ENCODE measurements at places on chromosomes 4 and X.

- DNase-seq = no peak
Measured at GRCh38 chrX:21955403-21956189, 15.1 kb downstream of the SMS start.

DNA sequence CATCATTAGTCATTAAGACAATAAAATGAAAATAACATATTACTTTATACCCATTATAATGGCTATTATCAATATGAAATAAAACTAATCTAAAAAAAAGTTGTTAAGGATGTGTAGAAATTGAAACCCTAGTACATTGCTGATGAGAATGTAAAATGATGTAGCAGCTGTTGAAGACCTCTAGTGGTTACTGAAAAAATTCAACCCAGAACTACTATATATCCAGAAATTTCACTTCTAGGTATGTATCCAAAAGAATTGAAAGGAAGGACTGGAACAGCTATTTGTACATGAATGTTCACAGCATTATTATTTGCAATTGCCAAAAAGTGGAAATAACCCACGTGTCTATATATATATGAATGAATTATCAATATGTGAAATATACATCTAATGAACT, 180.3 kb upstream of the KLHL4 start:
- DNase-seq = no peak

GRCh38 chr4:70802928-70803580, 36.6 kb downstream of the GRSF1 start:
- DNase-seq = no peak

GRCh38 chrX:129768586-129769466, 10.9 kb upstream of the SASH3 start:
- DNase-seq = no peak

DNA sequence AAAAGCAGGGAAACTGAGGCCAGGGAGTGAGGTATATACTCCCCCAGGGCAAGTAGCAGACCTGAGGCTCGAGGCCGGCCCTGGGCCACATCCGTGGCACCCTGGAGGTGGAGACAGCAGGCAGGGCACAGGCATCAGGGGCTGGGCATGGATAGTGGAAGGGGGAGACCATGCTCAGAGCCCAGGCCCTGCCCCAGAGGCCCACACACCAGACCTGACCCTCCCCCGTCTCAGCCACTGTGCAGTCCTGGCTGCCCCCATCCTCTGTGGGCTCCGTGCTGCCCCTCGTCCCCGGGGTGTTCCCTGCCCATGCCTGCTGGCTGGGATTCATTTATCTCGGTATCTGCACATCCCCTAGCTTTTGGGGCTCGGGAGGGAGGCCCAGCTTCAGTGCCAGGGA, 103.1 kb upstream of the NKX1-1 start:
- DNase-seq = peak; percentile 58

GRCh38 chrX:136725441-136726104, 55.2 kb downstream of the ARHGEF6 start:
- DNase-seq = peak; percentile 63

- DNase-seq = no peak
Measured at GRCh38 chrX:70444326-70444945, at the start of gene DLG3. Gene DLG3, plus strand, starts transcription at chrX:70444835. Its CDS starts 367 bp downstream, at chrX:70445202.

GRCh38 chrX:110123331-110123782, 120.4 kb downstream of the TMEM164 start:
- no peak for DNase-seq

GRCh38 chrX:41412261-41413081, 34.7 kb upstream of the NYX start:
- DNase-seq = no peak

GRCh38 chrX:26918631-26919030, 544.5 kb downstream of the PPP4R3C start:
- DNase-seq = no peak

GRCh38 chr4:71498002-71498401, 159.2 kb downstream of the SLC4A4 start:
- no peak for DNase-seq

DNA sequence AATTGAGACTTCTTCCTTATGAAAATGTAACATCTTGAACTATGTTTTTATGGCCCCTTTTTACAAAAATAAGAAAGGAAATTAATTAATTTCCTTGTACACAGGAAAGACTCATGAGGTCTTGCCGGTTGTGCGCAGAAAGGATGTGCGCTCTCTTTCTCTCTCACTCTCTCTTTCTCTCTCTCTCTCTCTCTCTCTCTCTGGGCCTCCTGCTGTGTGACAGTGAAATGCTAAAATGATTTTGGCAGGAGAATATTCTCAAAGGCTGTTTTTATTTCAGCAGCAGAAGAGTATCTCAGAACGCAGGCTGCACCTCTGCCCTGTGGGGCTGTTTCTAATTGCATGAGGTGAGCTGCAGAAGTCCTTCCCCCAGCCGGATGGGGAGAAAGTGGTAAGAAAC, 349.0 kb downstream of the MID1IP1 start:
- no peak for DNase-seq

- DNase-seq = no peak
Measured at GRCh38 chr4:37892641-37893040, 1.8 kb downstream of the TBC1D1 start.

- DNase-seq = no peak
Measured at GRCh38 chr4:35087218-35087617, 1157.1 kb downstream of the ARAP2 start.

DNA sequence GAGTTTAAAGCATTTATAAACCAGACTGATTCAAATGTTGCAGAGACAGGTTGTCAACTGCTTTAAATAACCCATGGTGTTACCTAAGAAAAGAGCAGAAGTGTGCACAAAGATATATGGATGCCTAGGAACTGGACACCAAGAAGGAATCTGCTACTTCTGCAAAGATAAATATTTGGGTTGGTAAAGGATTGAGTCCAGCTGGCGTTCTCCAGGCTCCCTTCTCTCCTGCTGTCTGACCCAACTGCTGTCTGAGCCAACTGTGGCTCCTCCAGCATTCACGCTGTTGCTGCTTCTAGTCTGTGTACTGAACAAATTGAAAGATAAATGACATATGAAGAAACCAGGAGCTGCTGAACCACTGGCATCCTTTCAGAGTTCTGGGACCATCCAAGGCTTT, 1167.8 kb upstream of the PRKX start:
- DNase-seq = no peak

- DNase-seq = no peak
Measured at GRCh38 chr4:54961357-54961975, 163.9 kb downstream of the KDR start.

GRCh38 chr4:114265342-114265741, 285.9 kb upstream of the ARSJ start:
- DNase-seq = no peak

- no peak for DNase-seq
Measured at GRCh38 chr4:42482516-42483327, 85.4 kb downstream of the SHISA3 start.

DNA sequence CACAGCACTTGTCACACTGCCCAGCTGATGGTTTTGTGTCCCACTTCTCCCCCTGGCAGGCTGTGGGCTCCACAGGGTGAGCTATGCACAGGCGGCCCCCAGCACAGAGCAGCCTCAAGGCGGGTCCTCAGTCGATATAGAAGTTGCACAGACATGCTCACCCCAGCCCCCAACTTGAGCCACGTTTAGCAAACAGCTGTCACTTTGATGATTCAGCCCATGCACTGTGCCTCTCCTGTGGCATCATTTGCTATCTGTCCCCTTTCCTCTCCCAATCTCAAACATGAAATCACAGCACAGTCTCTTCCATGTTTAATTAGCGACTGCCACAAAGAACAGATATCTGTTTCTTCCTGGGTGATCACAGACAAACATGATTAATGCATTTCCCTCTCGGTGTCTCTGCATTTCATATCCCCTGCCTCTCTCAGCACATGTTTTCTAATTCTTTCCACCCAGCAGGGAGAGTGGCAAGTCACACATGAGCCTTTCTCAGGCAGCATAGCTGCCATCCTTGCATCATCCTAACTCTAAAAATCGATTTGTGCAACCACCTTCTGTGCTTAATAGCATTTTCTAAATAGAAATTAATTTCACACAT, 204.9 kb downstream of the EVC2 start:
- no peak for DNase-seq

DNA sequence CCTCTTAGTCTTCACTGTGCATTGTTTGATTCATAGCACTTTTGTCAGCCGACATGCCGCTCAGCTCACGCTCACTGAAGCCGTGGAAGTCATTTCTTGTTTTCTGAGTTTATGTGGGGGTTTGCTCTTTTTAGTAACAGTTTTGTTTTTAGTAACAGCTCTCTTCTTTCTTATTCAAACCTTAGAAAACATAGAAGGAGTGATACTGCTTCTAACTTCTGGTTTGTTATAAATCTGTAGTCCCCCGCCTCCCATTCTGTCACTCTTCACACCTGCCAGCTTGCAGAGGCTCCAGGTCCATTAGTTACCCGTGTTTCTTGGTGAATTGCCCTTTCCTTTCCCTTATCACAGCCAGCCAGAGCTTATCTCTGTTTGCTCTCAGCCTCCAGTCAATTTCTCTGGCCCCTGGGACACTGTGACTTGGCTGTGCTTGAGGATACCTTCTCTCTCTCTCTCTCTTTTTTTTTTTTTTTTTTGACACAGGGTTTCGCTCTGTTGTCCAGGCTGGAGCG, 50.5 kb downstream of the GRK4 start:
- DNase-seq = no peak

DNA sequence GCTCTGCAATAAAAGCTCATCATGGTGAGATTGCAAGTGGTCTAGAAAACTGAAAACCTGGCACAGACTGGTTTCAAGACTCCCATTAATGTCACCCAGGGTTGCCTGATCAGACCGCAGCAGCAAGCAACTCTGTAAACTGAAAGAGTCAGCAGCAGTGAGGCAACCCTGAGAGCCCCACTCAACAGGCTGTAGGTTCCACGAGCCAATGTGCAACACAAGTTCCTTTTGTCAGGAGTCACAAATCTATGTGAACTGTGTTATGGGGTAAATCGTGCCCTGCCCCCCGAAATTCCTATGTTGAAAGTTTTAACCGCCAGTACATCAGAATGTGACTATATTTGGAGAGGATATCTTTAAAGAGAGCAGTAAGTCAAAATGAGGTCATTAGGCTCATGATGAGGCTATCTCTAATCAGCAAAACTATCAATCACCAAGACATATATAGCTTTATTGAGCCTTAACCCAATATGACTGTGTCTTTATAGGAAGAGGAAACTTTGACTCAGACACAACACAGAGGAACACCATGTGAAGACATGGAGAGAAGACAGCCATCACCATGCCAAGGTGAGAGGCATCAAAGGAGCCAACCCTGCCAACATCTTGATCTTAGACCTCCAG, 94.0 kb downstream of the FBXO8 start:
- no peak for DNase-seq

DNA sequence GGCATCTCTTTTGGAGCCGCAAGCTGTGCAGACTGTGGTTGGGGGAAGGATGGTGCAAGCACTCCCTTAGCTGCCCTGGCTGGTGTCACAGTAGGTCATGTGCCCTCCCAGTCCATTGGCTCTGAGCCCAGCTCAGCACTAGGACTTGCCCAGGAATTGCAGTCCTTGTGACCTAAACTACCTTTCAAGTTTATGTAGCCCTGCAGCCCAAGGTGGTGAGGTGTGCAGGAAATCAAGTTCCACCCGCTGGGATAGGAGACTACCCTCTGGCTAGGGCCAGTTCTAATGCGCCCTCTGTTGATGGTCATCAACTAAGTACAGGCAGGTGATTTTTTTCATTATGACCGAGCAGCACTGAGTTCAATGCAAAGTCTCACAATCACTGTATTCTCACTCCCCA, 335.2 kb downstream of the UBE2NL start:
- no peak for DNase-seq

DNA sequence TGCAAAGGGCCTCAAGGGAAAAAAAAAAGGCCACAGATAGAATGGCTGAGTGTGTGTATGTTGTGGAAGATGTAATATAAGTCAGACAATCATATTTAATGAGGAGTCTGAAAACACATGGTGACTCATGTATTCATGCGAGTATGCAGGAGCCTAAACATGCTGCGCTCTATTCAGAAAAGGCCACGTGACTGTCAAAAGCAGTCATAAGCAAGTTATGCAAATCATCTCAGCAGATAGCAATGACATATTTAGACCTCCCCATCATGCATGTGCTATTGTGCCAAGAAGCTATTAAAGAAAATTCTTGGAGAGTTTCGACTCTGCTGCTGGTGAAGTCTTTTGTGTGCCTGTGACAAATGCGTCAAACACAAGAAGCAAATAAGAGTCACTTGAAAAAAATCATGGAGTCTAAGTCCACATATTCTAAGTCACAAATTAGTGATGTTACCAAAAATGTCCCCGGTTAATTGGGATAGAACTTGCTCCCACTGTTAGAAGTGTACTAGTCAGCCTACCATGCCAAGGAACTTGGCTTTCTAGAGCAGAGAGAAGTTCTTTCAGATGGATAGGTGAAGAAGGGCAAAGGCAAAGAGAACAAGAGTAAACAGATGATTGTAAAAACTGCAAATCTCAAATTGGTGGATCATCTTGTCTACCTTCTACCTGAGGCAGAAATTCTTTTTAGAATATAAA, 5.0 kb downstream of the LNX1 start:
- no peak for DNase-seq

DNA sequence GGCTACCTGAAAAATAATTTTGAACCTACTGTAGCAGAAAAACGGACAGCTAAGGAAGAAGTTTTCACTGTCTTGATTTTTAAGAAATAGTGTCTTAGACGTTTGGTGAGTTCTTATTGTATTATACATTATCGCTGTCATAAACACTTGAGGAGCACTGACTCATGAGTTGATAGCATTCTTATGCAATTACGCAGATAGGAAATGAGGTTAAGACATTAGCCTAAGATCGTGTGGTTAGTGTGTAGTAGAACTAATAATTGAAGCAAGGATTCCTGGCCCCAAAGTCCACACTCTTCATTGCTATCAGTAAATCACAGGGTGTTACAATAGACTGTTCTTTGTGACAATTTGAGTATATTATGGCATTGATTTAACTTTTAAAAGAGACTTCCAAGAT, 238.1 kb downstream of the ARAP2 start:
- DNase-seq = no peak

DNA sequence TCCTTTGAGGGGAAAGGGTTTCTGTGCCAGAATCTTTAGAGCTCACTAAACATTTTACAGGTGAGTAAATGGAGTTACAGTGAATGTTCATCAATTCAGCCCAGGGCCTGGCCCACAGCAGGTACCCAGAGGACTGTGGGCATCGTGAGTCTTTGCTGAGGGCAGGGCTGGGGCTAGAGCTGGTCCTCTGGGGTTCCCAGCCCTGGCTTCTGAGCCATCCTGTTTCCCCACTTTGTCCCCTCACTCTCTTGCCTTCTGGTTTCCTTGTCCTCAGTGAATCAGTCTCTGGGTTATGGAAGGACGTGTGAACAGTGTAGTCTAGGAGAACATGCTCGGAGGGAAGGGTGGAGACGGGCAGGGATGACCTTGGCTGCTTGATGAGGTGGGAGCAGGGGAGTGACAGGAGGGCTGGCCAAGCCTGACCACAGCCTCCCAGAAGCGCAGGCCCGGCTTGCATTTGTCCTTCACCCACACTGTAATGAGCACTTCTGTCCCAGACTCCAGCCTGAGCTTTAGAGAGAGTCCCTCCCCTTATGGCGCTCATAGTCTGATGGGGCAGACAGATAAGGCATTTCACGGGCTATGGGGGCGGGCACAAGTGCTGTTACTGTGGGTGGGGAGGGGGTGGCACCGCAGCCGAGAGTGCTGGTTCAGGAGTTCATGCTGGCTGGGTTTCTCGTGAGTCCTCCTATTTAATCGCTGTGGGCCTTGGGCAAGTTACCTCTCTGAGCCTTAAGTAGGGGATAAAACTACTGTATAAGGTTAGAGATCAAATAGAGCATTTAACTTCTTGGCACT, 17.3 kb downstream of the TBC1D14 start:
- DNase-seq = no peak

Measured in tibial artery (tissue), 4 donors.